Activated naive CD8-positive, alpha-beta T cell treated with anti-CD3 and anti-CD28 coated beads, Interleukin-2, amount 10 ng/mL, durations not matched to agents 7 days and 5 days (primary cell): ENCODE measurements at places on chromosomes 13 and 19. TPM values are rescaled to one million over a fixed set of nuclear protein-coding genes. Genes with fewer than 3 reads are reported as not detected.

DNA sequence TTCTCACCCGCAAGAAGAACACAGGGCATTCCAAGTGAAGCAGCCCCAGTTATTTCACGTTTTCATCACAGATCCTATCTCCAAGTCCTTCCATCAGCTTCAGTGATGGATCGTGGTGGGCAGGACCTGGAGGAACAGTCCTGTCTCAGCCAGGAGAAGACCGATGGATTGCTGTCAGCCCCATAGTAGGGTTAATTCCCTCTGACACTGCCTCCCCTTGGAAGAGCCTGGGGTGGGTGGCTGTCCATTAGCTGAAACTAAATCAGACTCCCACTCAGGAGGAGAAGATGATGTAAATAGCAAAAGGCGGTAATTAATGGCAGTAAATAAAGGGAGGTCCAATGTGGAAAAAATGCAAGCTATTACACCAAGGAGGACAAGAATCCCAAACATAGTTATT is 131.0 kb downstream of the TNFRSF19 start:
- DNase-seq: no peak

- DNase-seq: no peak
Observed at GRCh38 chr13:45807520-45808099, 43.9 kb downstream of the SIAH3 start.

GRCh38 chr13:98201984-98202383 is 24.9 kb upstream of the RNF113B start:
- DNase-seq: no peak

DNA sequence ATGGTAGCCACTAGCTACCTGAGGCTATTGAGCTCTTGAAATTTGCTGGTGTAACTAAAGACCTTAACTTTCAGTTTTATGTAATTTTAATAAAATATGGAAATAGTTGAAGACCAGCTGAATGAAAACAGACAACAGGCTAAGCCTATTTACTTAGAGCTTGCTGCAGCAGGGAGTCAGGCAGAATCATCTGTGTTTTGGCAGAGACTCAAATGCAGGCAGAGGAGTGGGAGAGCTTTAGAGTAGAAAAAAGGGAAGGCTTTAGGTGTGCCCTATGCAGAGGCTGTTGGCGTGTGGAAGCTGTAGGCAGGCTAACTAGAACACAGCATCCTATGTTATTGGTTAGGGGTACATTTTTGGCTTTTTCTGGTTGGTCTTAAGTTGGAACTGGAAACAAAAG is 304.9 kb upstream of the NBEA start:
- no peak for DNase-seq

DNA sequence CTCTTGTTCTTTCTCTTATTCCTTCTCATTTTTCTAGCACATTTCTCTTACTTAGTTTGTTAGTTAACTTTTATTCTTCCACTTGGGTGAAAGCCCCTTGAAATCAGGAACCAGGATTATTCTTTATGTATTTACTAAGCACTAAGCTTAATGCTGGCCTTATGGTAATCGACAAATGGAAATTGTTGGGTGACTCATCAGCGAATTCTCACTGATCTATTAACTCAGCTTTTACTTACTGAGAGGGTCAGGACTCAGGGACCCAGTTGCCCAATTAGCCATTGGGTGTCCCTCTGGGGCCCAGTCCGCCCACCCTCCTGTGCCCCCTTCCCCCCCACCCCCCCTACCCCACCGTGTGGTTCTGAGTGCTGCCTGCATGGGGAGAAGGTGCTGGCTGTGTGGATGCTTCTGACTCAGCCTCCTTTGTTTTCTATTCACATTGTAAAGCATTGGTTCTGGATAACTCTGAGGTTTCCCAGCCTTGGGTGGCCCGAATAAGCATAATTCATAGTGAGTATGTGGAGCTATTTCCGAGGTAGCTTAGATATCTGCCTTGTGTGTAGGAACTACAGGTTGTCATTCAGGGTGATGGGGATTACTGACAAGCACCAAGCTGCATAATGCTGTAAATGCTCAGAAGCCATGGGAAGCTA is 240.9 kb downstream of the FGF9 start:
- DNase-seq: no peak

HSPB6 gene
- total RNA-seq: not detected

GRCh38 chr19:42313096-42313839 is at the start of gene TMEM145:
TSS of gene TMEM145 (plus strand) at chr19:42313309. CDS start at chr19:42313377, 68 bp downstream.
- DNase-seq: peak; percentile 61

DNA sequence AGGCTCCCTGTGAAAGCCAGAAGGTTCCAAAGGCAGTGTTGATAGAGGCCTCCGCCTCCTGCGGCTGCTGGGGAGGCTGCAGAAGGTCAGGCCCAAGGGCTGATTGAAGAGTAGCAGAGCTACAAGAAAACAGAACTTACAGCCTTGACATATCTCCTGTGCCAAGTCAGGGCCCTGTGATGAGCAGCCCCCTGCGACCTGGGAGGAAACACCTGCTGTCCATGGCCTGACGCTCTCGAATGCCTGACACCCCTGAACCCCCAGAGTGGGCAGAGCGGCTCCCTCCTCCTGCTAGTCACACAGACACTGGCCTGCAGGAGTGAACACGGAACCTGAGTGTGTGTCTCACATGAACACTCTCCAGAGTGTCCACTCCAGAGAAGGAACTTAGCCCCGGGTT is 38.2 kb upstream of the TUBGCP3 start:
- DNase-seq: no peak

GRCh38 chr13:49777746-49778614 is 14.5 kb downstream of the KPNA3 start:
- DNase-seq: no peak

DNA sequence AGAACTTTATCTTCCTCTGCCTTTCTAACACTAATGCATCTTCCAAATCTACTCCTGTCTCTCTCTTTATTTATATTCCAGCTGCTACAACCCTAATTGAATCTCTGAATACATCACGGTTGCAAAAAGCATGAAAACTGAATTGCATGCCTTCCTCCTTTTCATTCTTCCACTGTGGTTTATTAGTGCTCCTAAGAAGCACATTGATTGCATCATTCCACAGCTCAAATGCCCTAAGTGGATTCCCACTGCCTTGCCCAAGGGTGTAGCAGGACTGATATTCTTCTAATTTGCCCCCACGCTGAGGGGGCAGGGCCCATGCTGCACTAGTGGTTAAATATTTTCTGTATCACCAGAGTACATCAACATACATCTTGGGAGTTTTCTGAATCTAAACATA is 640.8 kb downstream of the EFNB2 start:
- no peak for DNase-seq

- DNase-seq: no peak
Observed at GRCh38 chr13:34620862-34621261, 321.2 kb upstream of the NBEA start.

TMEM143 gene
- 24.8 TPM for total RNA-seq

EFNB2 gene
- 0.23 TPM for total RNA-seq

PCDH20 gene
- not detected for total RNA-seq

OR7C1 gene
- total RNA-seq: not detected

GJA3 gene
- 0.54 TPM for total RNA-seq

DNA sequence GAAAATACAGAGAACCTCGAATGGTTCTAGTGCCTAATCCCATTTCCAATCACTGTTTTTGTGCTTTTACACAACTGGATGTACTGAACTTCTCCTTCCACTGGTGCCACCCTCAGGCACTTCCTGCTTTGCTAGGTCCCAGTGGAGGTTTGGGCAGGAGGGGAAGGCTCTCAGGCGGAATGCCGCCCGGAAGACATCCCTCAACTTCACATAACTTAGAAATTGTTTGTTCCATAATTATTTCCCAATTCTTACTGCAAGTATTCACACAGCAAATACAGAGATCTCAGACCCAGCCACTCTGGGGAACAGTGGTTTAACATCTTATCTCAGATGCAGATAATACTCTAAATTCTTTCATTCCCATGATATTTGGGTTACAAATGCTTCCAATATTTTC is 195.7 kb upstream of the IPO5 start:
- no peak for DNase-seq

- no peak for DNase-seq
Observed at GRCh38 chr19:52190487-52191293, 838 bp downstream of the PPP2R1A start.

GRCh38 chr19:11674067-11674492 is 64.7 kb downstream of the ZNF823 start:
- no peak for DNase-seq

ZNF799 gene
- 7.9 TPM for total RNA-seq

TRPM4 gene
- total RNA-seq: 0.34 TPM

SMAD9 gene
- not detected for total RNA-seq
